ENCODE measurements at places on chromosomes 7 and 10.

- DNase-seq: no peak
Measured at GRCh38 chr7:21773326-21773725, 172.4 kb downstream of the CDCA7L start.

GRCh38 chr7:37201003-37201875 lies 247.4 kb downstream of the ELMO1 start:
- peak; percentile 81 for DNase-seq

DNA sequence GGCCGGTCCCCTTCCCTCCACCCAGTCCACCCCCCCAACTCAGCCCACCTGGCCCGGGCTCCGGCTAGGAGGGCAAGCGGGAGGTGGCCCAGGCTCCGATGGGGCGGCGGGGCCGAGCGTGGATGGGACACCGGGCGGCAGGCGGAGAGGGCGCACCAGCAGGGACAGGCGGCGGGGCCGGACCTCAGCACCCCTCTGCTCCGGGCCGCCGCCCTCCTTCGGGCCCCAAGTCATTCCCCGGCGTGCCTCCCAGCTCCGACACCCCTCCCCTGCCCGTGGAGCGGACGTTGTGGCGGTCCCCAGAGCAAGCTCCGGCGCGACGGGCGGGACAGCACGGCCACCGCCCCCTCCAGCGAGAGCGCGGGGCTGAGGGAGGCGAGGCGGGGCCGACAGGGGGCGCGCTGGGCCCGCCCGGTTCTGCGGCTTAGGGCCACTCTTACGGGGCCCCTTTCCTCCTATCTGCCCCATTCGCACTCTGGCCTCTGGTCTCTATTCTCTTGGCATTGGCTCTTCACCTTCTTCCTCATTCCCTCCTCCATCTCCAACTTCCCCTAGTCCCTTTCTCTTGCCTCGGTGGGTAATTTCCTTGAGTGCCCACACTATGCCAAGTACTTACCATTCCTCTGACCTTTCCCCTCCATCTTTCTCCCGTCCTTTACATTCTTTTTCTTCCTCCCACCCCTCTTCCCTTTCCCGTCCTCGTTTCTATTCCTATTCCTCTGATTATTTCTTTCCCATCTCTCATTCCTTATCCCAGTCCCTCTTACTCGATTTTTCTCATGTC lies 701 bp upstream of the GBX1 start:
- DNase-seq: peak; percentile 55

GRCh38 chr10:113187063-113187777 lies 237.2 kb downstream of the TCF7L2 start:
- DNase-seq: no peak

GRCh38 chr10:80350251-80350650 lies 6.3 kb downstream of the DYDC1 start:
- no peak for DNase-seq

GRCh38 chr7:20085086-20085485 lies 132.1 kb downstream of the MACC1 start:
- DNase-seq: no peak

DNA sequence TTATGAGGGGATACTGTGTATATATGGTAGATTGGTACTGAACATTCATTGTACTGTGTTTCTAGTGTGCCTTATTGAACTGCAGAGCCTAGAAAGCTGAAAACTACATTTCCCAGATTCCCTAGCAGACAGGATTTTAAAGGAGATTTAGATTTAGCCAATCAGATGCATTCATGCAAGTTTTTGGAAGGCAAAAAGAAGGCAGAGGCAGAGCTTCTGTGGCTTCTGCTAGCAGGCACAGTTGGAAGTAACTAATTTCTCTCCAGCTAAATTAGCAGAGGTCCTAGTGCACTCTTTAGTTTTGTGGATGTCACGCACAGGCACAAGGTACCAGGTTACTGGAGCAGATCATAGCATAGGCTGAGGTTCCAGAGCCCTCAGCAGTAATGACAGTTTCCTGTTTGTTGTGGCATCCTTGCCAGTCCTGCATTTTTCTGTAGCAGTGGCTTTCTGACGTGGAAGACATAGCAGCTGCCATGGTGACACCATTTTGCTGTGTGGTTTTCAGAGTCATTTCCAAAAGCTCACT lies 83.7 kb upstream of the CCDC71L start:
- no peak for DNase-seq

DNA sequence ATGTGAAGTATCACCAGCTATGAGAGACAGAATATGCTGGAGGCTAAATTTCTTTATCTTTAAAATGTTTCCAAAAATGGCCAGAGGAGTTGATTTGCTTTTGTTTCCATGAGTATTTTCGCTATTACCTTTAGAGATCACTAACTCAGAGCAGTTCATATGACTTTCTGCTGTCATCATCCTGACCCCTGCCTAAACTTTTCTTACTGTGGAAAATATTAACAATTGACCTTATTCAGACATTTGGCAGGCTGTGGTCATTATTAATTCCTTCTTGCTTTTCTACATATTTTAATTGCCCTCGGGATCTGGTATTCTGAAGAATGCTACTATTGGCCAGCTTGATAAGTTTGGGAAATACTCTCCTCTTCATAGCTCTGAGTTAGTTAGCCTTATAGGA lies 156.5 kb downstream of the EXOC4 start:
- DNase-seq: no peak

DNA sequence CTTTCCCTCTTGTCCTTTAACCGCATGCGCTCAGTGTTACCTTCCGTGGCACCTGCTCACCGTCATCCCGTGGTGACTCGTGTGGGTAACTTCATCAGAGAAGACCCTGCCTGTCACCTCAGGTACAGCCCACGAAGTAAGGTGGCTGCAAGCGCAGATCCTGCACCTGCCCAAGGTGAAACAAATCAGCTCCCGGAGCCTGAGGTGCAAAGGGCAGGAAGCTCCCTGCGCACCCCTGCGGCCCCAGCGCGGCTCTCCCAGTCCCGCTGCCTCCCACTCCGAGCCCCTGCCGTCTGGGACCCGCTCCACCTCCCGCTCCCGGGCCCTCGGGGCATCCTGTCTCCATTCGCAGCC lies 110.9 kb upstream of the LANCL2 start:
- DNase-seq: no peak

GRCh38 chr7:120920591-120921274 lies 29.8 kb upstream of the ING3 start:
- DNase-seq: no peak

DNA sequence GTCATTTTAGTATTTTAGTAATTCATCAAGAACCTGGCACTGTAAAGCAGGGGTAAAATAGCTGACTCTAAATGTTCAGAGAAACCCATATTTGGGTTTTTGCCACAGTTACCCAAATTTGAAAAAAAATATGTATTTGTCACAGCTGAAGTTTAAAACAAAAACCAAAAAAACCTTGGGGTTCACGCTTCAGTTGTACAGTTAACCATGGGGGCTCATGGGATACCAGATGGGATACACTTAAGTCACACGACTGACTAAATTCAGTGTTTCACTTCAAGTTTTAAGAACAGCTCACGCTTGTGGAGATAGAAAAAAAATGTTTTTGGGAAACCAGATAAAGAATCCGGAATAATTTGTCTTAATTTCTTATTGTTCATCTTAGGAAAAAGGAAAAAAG lies 2.1 kb downstream of the ARL3 start:
- no peak for DNase-seq

DNA sequence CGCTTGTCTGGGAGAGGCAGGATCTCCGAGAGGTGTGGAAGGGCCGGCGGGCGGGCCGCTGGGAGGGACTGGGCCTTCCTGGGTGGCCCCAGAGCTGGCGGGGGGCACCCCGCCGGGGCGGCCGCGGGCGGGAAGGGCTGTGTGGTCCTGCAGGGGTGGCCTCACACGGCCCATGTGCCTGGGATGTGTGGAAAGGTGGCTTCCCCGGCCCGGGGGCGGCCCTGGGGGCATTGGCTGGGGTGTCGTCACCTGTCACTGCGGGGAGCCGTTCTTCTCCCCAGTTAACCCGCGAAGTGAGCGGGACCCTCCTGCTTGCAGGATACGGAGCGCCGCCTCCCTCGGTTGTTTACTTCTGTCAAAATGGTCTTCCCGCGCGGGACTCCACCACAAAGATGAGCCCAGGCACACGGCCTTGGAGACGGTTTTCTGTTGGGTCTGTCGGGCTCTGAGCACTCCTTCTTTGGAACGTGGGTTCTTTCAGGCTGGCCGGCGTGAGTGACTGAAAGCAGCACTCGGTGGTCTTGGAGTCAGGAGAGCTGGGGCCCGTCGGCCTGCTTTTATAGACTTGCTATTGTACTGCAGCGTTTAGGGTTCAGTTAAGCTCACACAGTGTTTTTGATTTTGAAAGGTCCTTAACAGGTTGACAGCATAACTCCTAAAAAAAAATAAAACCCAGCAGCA lies 700 bp downstream of the SMC3 start:
- peak; percentile 43 for DNase-seq

GRCh38 chr7:135208102-135208793 lies 3.1 kb downstream of the WDR91 start:
- DNase-seq: no peak

GRCh38 chr10:78196964-78197363 lies 163.3 kb downstream of the RPS24 start:
- no peak for DNase-seq

DNA sequence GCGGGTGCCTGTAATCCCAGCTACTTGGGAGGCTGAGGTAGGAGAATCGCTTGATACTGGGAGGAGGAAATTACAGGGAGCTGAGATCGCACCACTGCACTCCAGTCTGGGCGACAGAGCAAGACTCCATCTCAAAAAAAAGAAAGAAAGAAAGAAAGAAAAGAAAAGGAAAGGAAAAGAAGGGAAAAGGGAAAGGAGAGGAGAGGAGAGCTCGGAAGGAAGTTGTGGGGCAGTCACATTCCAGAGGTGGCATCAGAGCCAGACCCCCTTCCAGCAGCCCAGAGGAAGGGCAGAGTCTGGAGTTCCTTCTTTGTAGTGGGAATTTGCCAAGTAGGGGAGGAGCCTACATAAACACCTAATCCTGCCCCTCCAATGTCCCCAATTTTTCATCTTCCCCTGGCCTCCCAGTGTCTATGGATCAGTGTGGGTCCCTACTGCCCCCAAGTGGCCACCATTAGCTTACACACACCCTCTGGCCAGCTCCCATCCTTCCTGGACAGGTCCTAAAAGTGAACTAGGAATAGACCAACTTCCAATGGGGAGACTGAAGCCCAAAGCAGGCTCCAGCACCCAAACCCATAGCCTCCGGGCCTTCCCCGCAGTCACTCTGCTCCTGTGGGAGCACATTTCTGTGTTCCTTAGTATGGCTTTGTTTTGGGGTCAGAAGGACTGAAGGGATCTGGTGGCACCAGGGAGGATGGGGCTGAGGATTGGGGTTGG lies 39.6 kb upstream of the HSPB1 start:
- DNase-seq: peak; percentile 89

DNA sequence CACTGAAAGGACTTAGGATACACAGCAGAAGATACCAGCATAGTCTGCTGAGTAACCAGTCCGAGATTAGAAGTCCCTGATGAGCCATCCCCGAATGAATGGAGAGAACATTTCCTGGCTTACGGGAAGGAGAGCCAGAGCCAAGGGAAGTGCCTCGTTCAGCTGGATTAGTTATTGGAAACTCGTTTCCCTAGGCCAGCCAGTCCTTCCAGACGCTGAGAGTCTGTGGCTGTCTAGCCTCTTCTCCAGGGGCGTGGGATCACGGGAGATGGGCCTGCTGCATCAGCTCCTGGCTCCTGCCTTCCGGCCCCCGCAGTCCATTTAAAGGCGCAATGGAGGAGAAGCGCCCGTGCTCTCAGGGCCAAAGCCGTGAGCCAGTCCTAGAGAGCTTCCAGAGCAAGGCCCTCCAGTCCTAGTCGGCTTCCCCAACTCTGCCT lies 712.8 kb downstream of the PARD3 start:
- DNase-seq: no peak

GRCh38 chr7:142800088-142800487 lies 29.3 kb downstream of the PRSS2 start:
- no peak for DNase-seq

GRCh38 chr7:134931487-134931886 lies 54.8 kb upstream of the AGBL3 start:
- no peak for DNase-seq

DNA sequence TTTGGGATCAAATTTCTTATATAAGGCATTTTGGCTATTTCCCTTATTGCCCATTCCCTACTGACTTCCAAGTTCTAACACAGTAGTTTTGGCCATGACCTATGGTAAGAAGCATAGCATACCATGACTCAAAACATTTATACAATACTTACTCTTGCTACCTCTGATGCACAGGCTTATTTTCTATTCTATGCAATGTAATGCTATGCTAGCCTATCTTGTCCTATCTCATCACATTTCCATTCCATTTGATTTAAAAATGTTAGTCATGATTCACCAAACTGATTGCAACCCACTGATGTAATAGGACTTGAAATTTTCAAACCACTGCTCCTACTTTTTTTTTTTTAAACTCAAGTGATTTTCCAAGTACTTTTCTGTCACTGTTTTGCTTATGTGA lies 658.5 kb downstream of the TYW1 start:
- DNase-seq: no peak

GRCh38 chr10:117140525-117140902 lies 2.4 kb upstream of the VAX1 start:
- no peak for DNase-seq

All from SW480 (cell line).